ENCODE measurements at places on chromosomes 7 and 10.

DNA sequence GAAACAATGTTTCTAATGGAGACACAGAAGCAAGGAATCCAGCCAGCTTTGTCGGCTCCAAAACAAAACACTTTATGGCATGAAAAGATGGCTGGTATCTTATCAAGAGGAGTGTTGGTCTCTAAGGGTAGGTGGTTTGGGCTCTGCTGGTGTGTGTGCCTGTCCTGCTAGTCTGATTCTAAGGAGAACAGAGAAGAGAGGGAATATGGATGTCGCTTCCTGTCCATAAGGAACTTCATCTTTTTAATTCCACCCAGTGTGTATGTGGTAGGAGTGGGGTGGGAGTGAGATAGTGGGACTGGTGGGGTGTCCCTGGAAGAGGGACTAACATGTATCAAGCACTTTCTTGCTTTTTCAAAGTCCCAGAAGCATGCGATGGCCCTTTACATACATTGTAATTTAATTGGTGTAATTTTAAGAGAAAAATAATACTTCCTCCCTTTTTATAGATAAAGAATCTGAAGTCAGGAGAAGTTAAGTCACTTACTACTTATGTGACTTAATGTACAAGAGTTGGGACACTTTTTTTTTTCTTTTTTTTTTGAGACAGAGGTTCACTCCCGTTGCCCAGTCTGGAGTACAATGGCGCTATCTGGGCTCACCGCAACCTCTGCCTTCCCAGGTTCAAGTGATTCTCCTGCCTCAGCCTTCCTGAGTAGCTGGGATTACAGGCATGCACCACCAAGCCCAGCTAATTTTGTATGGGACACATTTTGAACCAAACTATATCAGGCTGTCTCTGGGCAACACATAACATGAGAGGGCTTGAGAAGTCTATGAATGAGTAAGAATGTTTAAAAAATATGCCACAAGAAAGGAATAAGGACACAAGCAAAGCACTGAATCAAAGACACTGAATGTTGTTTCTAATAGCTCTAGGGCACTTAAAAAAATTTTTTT, 18.8 kb downstream of the NT5C3A start:
- DNase-seq: no peak

GRCh38 chr10:132851451-132851850, 65.5 kb upstream of the NKX6-2 start:
- no peak for DNase-seq

DNA sequence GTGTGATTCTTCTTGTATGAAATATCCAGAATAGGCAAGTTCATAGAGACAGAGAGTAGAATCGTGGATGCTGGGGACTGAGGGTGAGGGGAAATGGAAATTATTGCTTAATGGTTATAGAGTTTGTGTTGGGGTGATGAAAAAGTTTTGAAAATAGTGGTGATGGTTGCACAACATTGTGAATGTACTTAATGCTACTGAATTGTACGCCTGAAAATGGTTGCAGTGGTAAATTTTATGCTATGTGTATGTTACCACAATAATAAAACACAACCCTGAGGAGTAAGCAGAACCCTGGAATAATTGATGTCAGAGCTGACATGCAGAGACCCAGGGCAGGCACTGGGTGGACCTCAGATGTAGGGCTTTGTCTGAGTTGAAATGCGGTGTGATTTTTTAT, 57.6 kb downstream of the TACR2 start:
- DNase-seq: no peak

DNA sequence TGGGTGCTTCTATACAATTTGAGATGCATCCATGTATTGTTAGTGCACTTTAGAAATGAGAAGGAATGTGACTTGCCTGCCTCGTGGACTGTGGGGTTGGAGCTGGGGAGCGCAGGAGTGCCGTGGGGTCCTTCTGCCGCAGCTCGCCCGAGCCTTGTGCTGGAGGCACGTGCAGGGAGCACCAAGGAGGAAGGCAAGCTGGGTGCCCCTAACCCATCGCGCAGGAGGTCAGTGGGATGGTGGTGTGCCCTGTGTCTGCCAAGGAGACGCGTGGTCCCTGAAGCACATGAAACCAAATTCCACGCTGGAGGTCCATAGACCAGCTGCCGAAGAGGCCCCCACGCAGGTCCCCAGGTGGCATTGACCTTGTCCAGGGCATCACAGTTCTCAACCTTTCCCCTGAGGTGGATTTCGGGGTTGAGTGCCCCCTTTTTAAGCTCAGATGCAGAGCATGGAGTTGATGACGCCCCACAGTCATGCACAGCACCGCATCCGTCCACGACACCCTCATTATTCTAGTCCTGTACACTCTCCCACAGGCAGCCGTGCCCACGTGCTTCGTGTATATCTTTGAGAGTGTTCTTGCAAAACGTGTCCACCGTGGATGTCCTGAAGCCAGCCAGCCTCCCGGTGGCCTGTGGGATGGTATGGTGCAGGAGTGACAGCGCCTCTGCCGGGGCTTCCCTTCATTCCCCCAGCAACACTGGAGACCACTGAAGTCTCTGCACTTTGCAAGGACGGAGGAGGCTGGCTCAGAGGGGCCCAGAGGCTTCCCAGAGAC, 35.5 kb downstream of the FKBP6 start:
- no peak for DNase-seq

GRCh38 chr10:8581521-8582225, 527.2 kb downstream of the GATA3 start:
- no peak for DNase-seq

GRCh38 chr7:2838873-2839578, 5.1 kb downstream of the GNA12 start:
- no peak for DNase-seq

GRCh38 chr7:3415861-3416312, 114.8 kb downstream of the SDK1 start:
- DNase-seq: no peak

DNA sequence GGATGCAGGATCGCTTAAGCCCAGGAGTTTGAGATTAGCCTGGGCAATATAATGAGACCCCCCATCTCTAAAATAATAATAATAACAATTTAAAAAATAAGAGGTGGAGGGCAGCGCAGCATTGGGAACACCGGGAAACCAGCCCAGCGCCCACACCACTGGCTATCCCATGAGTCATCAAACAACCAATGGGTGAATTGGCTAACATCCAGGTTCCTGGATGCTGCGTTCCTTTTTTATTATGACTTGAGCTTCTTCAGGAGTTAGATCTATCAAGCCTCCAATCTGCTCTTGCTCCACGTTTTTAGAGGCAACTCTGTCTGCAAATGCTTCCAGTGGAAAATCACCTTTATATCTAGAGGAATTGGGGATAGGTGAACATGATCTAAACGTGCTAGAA, 10.0 kb upstream of the LRRC4 start:
- no peak for DNase-seq

Data from NCI-H524 treated with DMSO at 0.1 percent for 48 hours (cell line).